Panc1 (cell line): ENCODE measurements at places on chromosomes 7 and 10.

DNA sequence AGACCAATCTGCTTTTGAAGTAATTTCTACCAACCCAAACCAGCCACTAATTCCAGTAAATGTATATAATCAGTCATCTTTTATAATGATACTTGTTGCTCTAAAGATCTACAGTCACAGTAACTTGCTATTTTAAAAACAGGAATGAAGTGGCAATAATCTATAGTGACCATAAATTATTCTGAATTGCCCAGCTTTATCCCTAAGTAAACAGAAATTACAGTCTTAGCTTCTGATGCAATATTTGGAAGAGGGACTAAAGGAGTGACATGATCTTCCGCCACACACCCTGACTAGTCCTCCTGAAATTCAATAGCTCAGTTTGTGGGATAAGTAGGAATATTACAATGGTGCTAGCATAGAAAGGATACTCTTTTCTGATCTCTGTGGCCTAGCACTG is 96.1 kb downstream of the ATE1 start:
- no peaks in the 10 kb centered on the region for H3K27me3 ChIP-seq
- H3K27ac ChIP-seq, result no peak overlapping the region
- 0 out of 2 replicates have a peak, but pooled peaks cover 4% of the 10 kb centered on the region for H3K36me3 ChIP-seq

- no peaks in the 10 kb centered on the region; the same call in 1 of the 2 replicates for H3K36me3 ChIP-seq
- no peak for DNase-seq
- H3K4me1 ChIP-seq, result peaks cover 12% of the 10 kb centered on the region
- H3K27me3 ChIP-seq, result no peaks in the 10 kb centered on the region
- H3K27ac ChIP-seq, result no peak overlapping the region
These were observed 2.1 kb upstream of the CCDC126 start for GRCh38 chr7:23594879-23595604.

GRCh38 chr7:37488163-37488764 is 39.6 kb upstream of the ELMO1 start:
- H3K36me3 ChIP-seq, result no peaks in the 10 kb centered on the region
- no peaks in the 10 kb centered on the region for H3K27me3 ChIP-seq
- H3K4me1 ChIP-seq, result no peaks in the 10 kb centered on the region

DNA sequence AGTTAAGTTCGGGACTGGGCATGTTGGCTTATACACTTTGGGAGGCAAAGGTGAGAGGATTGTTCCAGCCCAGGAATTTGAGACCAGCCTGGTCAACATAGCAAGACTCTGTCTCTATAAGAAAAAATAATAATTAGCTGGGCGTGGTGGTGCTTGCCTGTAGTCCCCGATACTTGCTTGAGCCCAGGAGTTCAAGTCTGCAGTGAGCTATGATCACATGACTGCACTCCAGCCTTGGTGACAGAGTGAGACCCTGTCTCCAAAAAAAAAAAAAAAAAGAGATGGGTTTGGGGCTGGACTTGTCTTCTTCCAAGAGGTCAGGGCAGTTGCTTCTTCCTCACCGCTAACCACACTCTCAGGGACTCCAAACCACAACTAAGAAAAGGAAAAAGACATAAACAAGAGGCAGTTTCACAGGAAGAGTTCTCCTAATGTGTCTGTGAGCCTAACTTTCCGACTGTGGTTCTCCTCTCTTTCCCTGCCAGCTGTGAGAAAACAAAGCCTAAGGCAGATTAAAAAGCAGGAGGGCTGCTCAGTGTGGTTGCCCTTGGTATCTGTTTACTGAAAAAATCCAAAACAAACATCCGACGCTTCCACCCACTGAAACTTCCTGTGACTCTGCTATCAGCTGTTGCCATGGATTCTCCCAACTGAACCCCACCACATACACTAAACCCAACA is 2.4 kb upstream of the SERPINE1 start:
- H3K4me3 ChIP-seq, result peak overlapping the region; percentile 14; the same call in 1 of the 2 replicates
- H3K27ac ChIP-seq, result peak overlapping the region; percentile 98
- H3K27me3 ChIP-seq, result no peaks in the 10 kb centered on the region

GRCh38 chr10:72695496-72695895 is 3.6 kb downstream of the MCU start:
- H3K27ac ChIP-seq, result no peak overlapping the region
- no peaks in the 10 kb centered on the region for H3K27me3 ChIP-seq
- H3K36me3 ChIP-seq, result no peaks in the 10 kb centered on the region; the same call in 1 of the 2 replicates
- no peak overlapping the region for H3K4me3 ChIP-seq
- DNase-seq, result no peak
